ENCODE measurements at places on chromosomes 5 and 9. TPM values are rescaled to one million over a fixed set of nuclear protein-coding genes. Genes with fewer than 3 reads are reported as not detected.
A peak's percentile ranks its signal among the peaks of the same experiment; 100 is the strongest.

Gene CENPH
- total RNA-seq = 9.3 TPM

DNA sequence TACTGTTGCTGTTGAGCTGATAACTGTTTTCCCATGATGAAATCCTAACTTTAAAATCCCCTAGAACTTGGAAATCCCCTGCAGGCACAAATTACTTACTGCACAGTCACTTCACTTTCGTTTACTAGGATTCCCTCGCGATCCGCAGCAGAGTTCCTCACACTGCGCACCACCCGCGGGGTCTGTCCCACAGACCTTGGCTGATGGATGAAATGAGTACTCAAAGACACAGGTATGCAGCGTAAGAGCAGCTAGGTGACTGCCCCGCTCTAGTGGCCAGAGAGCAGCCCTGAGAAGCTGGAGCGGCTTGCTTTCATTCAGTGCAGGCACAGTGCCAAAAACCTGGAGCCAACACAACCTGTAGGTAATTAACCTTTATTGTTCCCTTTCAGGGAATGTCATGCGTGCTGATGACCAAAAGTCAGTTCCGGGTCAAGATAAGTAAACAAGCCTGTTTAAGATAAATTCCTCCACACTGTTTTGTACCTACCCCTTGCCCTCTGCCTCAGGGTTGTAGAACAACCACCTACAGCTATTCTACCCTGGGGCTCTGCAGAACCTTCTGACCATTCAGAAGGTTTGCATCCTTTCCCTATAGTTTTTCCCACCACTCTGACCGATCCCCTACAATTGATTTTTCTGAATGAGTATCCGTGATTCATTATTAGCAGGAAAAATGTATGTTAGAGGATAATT is 191.2 kb downstream of the CDH9 start:
- DNase-seq = peak; percentile 1

DNA sequence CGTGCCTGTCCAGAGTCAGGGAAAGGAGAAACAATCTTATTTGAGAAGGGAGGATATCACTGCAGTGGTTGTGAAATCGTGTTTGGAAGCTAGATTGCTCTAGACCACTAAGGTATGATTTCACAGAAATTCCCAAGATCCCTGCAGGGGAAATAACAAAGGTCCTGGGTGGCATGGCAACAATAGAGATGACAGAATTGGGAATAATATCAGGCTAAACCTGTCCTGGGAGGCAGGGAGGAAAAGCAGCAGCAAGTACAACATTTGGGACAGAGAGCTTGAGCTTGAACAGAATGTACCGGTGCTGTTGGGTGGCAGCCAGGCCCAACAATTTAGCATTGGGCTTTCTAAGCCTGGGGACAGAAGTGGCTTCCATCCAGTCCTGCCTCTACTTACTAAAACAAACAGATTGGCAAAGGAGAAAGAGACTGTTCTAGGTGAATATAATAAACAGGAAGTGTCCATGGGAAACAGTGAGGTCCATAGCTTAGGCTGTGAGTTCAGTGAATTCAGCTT is 17.0 kb upstream of the ARHGAP26 start:
- DNase-seq = peak; percentile 19

DNA sequence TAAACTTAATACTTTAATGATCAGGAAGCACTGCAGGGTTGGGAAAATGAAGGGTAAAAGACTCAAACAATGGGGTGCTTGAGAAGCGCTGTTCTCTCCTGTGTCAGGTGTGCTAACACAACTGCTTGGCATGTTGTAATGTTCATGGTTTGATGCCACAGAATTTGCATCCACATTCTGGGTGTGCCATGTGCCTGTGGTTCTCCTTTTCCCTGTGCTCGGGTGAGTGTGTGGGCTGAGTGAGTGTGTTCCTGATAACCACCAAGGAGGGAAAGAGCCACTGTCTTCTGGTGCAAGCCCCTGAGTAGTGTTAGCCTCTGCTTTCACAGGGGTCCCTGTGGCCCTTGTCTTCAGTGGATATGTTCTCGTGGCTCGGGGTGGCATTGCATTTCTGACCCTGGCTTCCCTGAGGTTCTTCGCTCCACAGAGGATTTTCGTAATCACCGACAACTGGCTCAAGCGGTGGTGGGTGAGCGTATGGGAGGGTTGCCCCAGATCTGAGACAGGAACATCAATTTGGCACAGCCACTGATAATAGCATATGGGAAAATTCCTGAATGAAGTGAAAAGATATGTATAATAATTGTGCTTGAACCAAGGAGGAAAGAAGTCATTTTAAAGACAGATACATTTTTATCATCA is 102.0 kb downstream of the MVB12B start:
- no peak for DNase-seq

Gene ACTBL2
- total RNA-seq = not detected

DNA sequence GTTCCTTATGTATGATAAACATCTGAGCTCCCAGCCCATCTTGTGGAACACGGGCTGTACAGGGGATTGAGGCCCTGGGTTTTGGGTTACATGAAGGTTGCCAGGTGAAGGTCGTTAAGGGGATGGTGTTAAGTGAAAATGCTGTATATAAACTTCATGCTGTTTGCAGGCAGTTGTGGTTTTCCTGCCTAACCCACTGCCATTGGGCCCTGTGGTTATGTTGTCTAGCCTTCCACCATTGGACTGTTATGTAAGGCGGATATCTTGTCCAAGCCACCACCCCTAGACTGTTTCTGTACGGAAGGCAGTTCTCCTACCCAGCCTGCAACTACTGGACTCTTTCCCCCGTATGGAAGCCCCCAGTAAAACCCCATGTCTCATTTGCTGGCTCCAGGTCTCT is 246.1 kb downstream of the KIF4B start:
- no peak for DNase-seq

Gene NDUFAF2
- 18.1 TPM for total RNA-seq

DNA sequence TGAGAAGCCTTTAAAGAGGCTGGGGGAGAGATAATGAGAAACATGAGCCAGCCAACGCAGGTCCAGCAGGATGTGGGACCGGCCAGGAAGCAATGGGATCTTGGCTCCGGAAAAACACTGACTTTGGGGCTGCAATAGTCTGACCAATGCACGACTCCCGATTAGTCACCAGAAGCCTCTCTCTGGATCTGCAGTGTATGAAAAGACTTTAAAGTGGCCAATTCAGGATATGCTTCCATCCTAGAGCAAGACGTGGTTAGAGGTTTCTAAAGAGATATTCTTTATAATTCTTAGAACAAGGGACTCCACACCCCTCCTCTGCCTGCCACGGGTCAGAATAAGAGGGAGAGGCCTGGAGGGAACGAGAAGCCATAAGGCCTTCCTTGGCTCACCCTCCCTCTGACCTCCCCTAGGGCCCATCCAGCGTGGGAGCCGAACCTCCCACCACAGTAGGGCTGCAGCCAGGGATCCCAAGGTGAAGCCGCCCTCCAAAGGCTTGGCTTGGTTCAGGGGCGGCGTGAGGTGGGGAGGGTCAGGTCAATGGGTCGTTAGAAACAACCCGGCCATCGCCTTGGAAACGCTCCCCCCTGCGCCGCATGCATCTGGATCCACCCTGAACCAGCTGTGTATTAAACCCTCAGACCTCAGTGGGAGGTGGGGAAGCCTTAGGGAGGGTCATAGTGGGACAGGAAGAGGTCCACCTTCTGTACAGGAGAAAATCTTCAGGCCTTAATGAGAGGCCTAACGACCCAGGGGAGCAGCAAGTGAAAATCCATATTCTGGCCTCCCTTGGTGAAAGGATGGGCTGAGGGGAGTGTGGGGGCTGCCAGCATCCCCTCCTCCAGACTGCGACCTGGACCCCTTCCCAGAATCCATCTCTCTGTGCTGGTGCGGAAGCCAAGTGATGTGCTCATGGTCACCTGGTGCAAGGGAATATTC is 11.1 kb downstream of the FGF1 start:
- peak; percentile 86 for DNase-seq

- DNase-seq = no peak
These were observed 14.9 kb upstream of the SLC22A5 start for GRCh38 chr5:132354381-132355139.

GRCh38 chr9:137357166-137357565 is 55.1 kb upstream of the NRARP start:
- DNase-seq = no peak

Gene ABCA1
- 23.6 TPM for total RNA-seq

DNA sequence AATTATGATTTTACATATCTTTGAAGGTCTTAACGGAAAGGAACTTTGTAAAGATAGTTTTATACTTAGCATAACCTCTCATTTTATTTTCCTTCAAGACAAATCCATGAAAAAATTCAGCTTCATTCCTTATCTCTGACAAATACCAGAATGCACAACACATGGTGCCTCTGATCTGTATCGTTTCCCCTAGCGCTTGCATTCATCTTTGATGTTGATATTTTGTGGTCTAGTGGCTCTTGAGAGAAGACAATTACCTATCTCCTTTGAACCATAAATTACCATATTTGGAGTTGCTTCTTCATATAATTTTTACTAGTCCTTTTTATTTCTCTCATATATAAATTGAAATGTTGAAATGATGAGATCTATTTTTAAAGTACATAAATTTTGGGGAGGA is 551.3 kb downstream of the PDE4D start:
- no peak for DNase-seq

DNA sequence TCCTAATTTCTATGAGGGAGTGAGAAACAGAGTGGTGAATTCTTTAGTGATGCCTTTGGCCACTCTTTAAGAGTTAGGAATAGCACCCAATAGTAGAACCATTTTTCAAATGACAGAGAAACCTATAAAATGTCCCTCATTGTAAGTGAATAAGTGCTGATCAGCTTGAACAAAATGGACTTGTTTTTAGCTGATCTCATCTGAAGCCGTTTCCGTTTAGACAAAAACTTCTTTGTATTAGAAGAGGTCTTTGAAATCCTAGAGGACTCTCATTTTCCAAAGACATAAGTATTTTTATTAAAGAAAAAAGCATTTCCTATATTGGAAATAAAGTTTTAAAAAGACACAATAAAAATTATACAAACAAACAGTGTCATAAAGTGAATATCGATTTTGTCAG is 273.9 kb downstream of the ARHGEF28 start:
- DNase-seq = no peak

GRCh38 chr9:73050065-73050816 is 97.4 kb upstream of the ALDH1A1 start:
- no peak for DNase-seq

- no peak for DNase-seq
These were observed 90.7 kb upstream of the NR3C1 start for GRCh38 chr5:143494162-143494561.

DNA sequence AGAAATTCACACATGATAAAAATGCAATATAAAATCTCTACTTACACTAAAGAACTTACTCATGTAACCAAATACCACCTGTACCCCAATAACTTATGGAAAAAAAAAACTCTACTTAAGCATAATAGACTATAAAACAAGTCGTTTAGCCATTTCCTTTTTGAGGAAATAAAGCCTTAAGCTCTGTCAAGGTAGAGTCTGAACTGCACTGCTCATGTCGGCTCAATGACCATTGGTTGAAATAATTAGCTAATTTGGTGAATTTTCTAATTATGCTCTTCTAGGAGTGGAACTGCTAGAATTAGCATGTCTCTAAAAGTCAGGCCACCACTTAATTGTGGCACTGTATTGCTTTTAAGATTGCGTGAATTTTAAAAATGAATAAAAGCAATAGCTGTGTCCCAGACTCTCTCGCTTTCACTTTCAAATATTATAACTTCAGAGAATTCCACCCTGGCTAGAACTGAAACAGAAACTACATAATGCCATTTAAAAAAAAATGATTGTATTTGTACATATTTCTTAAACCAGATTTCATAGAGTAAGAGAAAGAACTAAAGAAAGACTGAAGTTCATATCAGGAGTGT is 113.0 kb upstream of the PCA3 start:
- DNase-seq = no peak

DNA sequence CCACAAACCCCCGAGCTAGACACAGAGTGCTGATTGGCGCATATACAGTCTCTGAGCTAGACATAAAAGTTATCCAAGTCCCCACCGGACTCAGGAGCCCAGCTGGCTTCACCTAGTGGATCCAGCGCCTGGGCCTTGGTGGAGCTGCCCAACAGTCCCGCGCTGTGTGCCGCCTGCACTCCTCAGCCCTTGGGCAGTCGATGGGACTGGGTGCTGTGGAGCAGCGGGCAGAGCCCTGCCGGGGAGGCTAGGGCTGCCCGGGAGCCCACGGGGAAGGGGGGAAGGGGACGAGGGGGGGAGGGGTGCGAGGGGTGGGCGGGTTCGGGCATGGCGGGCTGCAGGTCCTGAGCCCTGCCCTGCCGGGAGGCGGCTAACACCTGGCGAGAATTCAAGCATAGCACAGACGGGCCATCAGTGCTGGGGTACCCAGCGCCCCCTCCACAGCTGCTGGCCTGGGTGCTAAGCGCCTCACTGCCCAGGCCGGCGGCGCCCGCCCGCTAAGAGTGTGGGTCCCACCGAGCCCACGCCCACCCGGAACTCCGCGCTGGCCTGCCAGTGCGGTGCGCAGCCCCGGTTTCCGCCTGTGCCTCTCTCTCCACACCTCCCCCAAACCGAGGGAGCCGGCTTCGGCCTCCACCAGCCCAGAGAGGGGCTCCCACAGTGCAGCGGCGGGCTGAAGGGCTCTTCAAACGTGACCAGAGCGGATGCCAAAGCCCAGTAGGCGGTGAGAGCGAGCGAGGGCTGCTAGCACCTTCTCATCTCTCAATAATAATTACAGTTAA is 391.2 kb upstream of the NUDT12 start:
- DNase-seq = no peak

DNA sequence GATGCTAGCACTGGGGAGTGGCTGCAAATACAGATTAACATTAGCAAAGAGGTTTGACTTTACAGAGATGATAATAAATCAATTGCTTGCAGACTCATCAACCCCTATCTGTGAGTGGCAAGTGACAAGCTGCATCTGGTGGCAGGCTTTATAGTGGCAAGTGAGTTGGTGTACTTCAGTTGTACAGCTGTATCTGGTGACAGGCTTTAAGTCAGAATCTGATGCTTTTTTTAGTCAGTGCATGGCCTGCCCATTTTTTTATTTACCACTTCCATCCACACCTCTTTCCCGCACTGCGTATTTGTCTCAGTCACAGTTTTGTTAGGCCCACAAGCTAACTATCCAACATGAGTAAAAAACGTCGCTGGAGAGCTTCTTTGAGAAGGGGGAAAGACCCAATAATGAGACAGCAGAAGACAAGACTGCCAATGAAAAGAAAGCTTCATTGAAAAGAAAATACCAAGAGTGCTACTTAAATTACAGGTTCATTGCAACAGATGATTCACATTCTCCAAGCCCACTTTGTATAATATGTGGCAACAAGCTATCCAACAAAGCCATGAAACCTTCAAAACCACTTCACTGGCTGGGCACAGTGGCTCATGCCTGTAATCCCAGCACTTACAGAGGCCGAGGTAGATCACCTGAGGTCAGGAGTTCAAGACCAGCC is 23.1 kb downstream of the ANP32B start:
- no peak for DNase-seq

Gene MARVELD2
- 3.2 TPM for total RNA-seq

DNA sequence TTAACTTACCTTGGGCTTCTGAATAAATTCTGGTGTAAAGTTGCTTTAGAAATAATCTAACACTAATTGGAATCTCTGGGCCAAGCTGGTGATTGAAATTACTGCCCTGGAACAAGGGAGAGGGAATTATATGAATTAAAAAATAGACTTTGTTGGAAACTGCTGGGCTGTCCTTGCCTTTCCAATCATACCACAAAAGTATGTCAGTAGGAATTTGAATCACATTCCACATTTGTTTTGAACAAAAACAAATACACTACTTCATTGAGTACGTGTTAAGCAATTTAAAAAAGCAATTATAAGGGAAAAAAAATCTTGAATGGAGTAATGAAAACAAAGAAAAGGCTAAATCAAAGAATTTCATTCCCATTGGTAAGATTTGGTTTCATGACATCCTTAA is 102.5 kb upstream of the SREK1 start:
- no peak for DNase-seq

Measured in tongue (tissue), 3 donors.